Stimulated activated CD4-positive, alpha-beta T cell treated with anti-CD3 and anti-CD28 coated beads, Interleukin-15, amount 100 ng/mL, for 24 hours (primary cell): ENCODE measurements at places on chromosomes 12 and 14.

DNA sequence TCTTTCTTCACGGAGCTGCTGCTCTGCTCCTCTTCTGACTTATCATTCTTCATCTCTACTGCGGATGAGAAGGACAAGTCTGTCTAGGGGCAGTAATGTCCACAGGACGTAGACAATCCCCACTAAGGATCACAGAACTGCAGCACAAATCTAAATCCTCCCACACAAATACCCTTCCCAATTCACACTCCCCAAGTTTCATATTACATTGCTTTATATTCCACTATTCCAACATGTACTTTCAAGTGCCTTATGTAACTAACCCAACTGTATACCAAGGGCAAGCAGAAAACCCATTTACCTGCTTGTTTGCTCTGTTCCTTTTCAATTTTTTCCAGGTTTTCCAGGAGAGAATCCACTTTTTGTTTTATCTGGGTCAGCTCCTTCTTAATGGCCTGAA is 55.6 kb upstream of the OR5AU1 start:
- no peak for DNase-seq

DNA sequence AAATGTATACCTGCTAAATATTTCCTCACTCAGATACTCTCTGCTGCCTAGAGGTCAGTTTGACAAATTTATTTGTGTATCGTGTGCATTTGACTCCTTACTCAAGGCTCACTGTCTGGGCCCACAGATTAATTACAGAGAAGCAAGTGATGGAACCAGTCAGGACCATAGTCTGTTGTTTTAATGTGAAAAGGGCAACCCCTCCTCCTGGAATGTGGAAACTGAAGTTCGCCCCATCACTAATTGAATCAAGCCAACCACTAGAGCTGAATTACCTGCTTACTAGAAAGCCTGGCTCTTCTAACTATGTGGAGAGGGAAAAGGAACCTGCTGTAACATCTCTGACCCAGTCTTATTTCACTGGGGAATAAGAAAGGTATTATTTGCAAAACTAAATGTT is 199.9 kb upstream of the KRR1 start:
- DNase-seq: no peak

- no peak for DNase-seq
Observed at GRCh38 chr12:129459886-129460285, 443.9 kb downstream of the TMEM132D start.

DNA sequence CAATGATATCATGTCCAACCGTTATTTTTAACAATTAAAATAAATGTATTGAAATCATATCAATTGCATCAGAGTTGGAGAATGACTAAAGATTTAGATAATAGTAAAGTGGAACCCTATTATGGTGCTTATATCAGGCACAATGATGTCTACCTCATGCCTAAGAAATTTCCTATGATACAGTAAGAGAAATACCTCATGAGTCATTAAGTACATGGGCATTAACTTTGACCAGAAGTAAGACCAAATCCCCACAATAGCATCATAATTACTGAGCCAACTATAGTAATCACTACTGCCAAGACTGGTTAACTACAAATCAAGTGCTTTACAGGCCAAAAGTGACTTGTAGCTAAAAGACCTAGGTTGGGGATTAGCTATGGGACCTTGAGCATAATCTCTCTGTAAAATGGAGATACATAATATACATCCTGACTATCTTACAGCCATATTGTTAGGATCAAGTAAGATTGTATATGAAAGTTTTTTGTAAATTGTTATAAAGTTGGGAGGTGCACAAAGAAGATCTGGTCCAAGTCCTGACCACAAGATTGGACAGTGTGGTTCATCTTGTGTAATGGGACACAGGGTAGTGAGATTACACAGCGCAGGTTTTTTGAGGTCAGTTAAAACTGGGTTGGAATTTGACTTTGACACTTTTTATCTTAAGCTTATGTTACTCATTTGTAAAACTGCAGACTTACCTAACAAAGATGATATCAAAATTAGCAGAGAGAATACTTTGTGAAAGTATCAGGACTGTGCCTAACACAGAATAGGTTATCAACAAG is 60.5 kb downstream of the ERGIC2 start:
- no peak for DNase-seq

- DNase-seq: no peak
Observed at GRCh38 chr14:59363531-59364226, 101.5 kb downstream of the GPR135 start.

DNA sequence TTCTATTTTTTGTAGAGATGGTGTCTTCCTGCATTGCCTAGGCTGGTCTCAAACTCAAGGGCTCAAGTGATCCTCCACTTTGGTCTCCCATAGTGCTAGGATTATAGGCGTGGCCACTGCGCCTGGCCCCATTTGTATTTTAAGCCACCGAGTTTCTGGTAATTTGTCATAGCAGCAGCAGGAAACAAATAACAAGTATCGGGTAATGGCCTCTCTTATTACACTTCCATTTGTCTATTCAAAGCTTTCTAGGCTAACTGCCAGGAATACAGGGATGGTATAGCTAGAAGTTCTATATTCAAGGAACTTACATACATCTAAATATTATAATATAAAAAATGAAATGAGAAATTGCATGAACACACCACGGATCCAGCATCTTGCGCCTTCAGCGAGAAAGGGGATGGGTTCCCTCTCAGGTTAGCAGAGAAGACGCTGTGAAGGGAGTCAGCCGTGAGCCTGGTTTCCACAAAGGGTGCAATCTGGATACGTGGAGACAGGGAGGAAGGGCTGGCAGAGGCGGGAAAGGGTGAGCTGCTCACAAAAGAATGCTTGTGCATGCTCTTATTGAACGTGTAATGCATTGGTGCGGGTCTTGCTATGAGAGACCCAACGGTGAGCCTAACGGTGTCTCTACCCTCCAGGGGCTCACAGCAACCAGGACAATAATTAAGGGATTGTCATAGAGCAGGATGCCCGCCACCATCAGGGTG is 9.5 kb downstream of the BDKRB1 start:
- no peak for DNase-seq

GRCh38 chr12:5171701-5172100 is 128.0 kb downstream of the KCNA5 start:
- DNase-seq: peak; percentile 9

DNA sequence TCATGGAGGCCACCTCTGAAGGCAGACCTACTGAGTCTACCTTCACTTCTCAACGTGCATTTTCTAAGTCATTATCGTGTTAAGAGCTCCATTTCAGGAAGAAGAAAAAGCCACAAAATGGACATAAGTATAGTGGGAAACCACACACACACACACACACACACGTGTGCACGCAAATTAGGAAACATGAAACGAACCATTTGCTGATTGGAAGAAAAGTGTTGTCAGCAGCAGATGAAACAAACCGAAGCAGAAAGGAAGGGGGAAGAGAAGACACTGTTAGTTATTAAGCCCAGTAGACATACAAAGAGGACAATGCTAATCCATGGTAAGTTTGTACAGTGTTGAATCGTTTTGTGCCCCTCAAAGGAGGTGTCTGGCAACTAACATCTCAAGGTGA is 9.9 kb upstream of the VPS33A start:
- DNase-seq: no peak

DNA sequence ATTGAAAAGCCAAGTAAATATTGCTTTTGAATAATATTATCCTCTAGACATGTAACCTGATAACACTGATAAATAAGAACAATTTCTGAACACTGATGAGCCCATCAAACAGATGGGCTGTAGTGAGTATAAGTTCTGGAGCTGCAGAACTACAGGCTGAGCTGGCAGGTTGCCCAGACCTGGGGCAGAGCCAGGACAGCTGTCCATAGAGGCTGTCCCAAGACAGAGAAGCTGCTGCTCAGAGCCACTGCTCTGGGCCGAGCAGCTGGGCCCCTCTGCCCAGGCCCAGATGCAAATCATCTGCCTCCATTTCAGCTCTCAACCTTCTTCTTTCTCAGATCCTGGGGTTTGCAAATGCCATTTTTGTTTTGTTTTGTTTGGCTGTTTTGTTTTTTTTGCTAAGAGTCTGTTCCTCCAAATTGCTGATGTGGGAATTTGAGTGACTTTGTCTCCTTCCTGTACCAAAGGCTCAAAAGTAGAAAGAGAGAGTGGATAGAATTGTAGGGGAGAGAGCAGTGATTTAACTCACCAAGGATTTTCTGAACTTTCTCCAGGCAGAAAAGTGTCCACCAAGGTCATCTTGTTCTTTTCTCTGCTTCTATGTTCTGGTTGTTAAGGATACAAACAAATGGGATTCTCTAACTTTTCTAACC is 4.0 kb upstream of the TESPA1 start:
- peak; percentile 17 for DNase-seq

DNA sequence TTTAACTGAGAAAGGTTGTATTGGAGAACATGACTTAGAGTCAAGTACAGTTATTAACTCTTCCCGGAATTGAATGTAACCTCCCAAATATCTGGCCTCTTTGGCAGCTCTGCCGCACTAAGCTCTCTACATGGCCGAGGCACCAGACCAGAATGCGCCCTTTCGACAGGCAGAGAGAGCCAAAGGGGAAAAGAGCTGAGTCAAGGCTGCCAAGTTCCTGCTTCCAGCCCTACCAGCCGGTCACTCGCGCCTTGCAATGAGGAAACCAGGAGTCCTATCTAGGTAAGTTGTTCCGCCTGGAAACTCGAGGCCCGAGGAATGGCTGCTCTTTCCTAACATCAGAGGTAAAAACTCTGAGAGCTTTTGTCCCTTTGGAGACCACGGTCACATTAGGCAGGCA is 172.2 kb downstream of the BRMS1L start:
- no peak for DNase-seq

DNA sequence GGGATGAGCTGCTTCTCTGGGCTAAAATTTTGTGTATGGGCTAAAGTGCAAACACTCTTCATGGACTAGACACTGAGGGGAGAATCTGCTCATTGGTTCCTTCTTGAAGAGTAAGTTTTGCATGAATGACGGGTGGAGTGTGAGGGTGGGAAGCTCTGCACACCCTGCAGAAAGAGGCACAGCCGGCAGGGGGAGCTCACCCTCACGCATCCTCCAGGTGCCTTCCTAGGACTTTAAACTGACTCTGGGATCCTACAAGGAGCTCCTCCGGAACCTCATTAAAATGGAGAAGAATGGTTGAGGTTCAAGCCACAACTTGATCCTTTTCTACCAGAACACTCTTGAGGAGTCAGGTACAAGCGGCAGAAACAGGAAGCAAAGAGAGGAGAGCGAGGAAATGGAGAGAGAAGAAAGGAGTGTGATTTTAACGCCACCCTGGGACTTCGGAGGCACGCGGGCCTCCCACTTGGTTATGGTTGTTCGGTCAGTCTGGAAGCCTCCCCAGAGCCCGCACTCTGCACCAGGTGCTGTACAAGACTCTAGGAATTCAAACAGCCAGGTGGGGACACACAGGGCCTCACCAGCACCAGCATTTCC is 87.5 kb downstream of the SETD3 start:
- DNase-seq: peak; percentile 58

- no peak for DNase-seq
Observed at GRCh38 chr14:84409435-84409834, 1120.5 kb upstream of the FLRT2 start.

- no peak for DNase-seq
Observed at GRCh38 chr14:90740081-90740480, 76.1 kb downstream of the TTC7B start.

DNA sequence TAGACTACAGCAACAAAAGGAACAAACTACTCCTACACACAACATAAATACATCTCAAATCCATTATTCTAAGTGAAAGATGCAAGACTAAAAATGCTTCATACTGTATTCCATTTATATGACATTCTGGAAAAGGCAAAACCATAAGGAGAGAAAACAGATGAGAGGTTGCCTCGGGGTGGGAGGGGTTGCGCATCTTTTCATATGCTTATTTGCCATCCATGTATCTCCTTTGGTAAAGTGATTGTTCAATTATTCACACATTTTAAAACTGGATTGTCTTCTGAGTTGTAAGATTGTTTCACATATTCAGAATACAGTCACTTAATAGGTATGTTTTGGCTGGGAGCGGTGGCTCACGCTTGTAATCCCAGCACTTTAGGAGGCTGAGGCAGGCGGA is 5.1 kb upstream of the TMEM263 start:
- DNase-seq: no peak

GRCh38 chr12:118727196-118727978 is 254.0 kb upstream of the SRRM4 start:
- DNase-seq: no peak

- no peak for DNase-seq
Observed at GRCh38 chr12:124174451-124175348, 120.2 kb upstream of the RFLNA start.

GRCh38 chr12:82942991-82943401 is 256.3 kb downstream of the TMTC2 start:
- no peak for DNase-seq

GRCh38 chr14:72196237-72197015 is 264.2 kb downstream of the RGS6 start:
- no peak for DNase-seq

GRCh38 chr12:11681207-11681606 is 31.7 kb downstream of the ETV6 start:
- DNase-seq: no peak

DNA sequence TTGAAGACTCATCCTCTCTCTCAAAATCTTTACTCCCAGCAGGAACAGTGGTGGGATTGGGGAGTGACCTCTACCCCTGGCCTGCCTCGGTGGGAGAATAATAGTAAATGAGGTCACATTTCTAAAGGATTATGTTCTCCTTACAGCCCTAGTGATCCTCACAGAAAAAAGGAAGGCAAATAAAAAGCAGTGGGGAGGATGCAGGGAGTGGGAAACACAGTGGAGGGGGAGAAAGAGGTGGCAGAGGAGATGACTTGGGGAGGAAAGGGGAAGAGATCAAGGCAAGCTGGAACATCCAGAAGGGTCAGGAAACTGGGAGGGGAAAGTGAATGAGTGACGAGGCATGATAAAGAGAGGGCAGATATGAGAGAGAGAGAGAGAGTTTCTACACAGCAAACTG is 8.3 kb upstream of the SYNDIG1L start:
- no peak for DNase-seq

GRCh38 chr14:96999654-97000155 is 202.5 kb downstream of the VRK1 start:
- no peak for DNase-seq

DNA sequence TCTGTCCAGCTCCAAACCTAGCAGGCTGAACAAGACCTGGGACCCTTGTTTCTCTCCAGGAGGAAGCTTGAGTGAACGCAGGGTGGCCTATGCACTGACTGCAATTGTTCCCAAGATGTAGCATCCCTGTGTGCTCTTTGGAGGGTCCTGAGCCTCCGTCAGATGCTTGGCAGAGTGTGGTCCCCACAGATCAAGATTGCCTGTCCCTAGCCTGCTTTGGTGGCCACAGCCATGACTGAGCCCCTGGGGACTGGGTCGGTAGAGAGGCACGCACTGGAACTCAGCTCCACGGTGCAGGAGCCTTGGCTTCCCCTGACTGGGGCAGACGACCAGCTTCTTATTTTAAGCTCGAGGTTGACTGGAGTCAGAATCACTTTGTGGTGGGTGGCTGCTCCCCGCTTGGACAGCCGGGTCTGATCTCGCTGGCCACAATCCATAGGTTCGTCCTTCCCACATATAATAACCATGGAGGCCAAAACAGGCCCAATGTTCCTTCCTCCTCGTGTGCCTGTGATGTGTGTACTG is 97.8 kb downstream of the LGMN start:
- no peak for DNase-seq

- no peak for DNase-seq
Observed at GRCh38 chr12:50665170-50665569, 98.7 kb upstream of the ATF1 start.

GRCh38 chr12:14216405-14217294 is 148.8 kb upstream of the ATF7IP start:
- no peak for DNase-seq
